Glutamatergic neuron (in vitro differentiated cells): ENCODE measurements at places on chromosomes 6 and 20. TPM values are rescaled to one million over a fixed set of nuclear protein-coding genes. Genes with fewer than 3 reads are reported as not detected.

DNA sequence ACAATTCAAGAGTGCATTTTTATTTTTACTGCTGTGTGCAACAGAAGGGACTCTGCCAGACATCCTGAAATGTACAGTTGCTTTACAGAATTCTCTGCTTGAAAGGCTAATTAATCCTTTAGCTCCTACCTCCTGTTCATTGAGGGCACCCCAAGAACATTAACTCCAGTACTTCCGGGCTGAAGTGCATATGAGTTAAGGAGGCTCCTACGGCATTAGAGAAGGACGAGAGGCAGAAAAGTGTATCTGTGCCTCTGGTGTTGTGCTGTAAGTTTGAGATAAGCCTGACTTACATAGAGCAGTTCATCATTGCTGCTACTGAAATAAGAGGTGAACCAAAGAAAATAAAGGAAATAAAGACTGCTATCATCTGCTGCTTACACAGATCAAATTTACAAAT lies 609.3 kb upstream of the ADGRB3 start:
- no peaks in the 10 kb centered on the region for H3K27me3 ChIP-seq
- H3K36me3 ChIP-seq, result no peaks in the 10 kb centered on the region
- no peak overlapping the region for H3K4me3 ChIP-seq
- DNase-seq, result no peak

- H3K4me3 ChIP-seq, result no peak overlapping the region
- no peak for DNase-seq
- no peaks in the 10 kb centered on the region for H3K36me3 ChIP-seq
- peaks cover 12% of the 10 kb centered on the region for H3K27me3 ChIP-seq
- no peak overlapping the region for H3K27ac ChIP-seq
Measured at GRCh38 chr6:124958759-124959354, 3.4 kb upstream of the RNF217 start.

The RPL10A gene
- 690 TPM for total RNA-seq

- DNase-seq, result no peak
- no peaks in the 10 kb centered on the region for H3K36me3 ChIP-seq
- no peak overlapping the region for H3K4me3 ChIP-seq
- H3K27ac ChIP-seq, result no peak overlapping the region
- H3K27me3 ChIP-seq, result peaks cover 2% of the 10 kb centered on the region
- peaks cover 7% of the 10 kb centered on the region for H3K4me1 ChIP-seq
Measured at GRCh38 chr20:5508044-5508443, 191.3 kb upstream of the PROKR2 start.

DNA sequence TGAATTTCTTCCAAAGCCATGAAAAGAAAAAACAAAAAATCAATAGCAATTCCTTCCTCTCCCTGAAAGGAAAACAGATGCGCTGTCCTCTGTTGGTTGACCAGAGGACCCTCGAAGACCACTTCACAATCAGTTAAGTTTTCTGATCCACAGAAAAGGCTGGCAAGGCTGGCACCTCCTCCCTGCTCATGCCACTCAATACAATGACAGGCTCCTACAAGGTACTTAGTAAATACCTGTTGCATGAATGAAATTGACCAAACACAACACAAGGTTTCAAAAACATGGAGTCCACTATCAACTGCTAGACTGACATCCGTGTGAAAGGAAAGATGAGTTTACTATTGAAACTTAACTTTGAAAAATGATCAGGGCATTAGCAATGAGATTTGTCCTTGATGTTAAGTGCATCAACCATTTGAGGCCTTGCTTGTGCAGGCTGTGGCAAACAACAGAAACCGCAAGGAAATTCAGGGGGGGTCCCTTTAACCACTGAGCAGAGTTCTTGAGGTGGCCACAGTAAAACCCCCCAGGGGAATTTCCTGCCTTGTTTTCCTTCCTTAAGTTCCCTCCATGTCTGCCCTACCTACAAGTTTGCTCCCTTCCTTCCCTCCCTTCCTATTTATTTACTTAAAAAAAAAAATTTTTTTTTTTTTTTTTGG lies 27.9 kb upstream of the RTF2 start:
- no peak for DNase-seq
- H3K36me3 ChIP-seq, result no peaks in the 10 kb centered on the region
- H3K27me3 ChIP-seq, result peaks cover 3% of the 10 kb centered on the region
- H3K4me3 ChIP-seq, result no peak overlapping the region

The CENPB gene
- total RNA-seq, result 47.1 TPM

DNA sequence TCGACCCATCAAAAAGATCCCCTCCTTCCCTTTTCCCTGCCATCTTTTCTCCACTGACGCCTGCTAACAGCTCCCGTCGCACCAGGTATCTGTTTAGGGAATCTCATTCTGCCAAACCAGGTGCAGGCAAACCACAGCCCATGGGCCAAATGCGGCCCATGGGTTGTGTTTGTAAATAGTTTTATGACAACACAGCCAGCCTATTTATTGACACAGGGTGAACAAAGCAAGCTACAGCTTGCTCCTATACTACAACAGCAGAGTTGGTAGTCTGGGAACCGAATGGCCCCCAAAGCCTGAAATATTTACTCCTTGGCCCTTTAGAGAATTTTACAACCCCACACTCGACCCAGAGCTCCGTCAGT lies 16.4 kb downstream of the NFATC2 start:
- peaks cover 6% of the 10 kb centered on the region for H3K27me3 ChIP-seq
- H3K4me3 ChIP-seq, result no peak overlapping the region
- H3K27ac ChIP-seq, result no peak overlapping the region

GRCh38 chr6:32689531-32690501 lies 23.4 kb upstream of the HLA-DQB1 start:
- no peak overlapping the region for H3K4me3 ChIP-seq
- H3K4me1 ChIP-seq, result no peaks in the 10 kb centered on the region
- DNase-seq, result no peak

GRCh38 chr6:74458536-74458935 lies 747.3 kb downstream of the COL12A1 start:
- H3K27me3 ChIP-seq, result no peaks in the 10 kb centered on the region
- no peak for DNase-seq

The BTNL2 gene
- total RNA-seq, result not detected

GRCh38 chr6:147738516-147739162 lies 230.1 kb downstream of the SAMD5 start:
- no peak overlapping the region for H3K4me3 ChIP-seq
- H3K4me1 ChIP-seq, result peaks cover 15% of the 10 kb centered on the region
- H3K36me3 ChIP-seq, result no peaks in the 10 kb centered on the region
- DNase-seq, result no peak
- H3K27ac ChIP-seq, result no peak overlapping the region

DNA sequence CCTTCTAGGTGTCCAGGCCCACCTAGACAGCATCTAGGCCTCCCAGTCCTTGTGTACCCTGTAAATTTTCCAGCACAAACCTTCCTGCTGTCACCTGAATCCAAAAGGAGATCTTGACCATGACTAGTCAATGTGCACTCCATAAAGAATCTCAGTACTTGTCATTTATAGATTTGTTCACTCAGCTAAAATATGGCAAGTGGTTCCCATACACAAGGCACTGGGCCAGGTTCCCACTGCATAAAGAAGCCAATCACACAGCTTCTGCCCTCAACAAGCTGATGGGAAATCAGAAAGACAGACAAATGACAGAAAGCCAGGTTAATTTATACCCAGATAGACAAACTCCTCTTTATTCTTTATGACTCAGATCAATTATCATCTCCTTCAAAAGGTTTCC lies 526.8 kb downstream of the CD83 start:
- H3K27me3 ChIP-seq, result peaks cover 2% of the 10 kb centered on the region
- no peak for DNase-seq
- H3K36me3 ChIP-seq, result peaks cover 5% of the 10 kb centered on the region
- H3K4me1 ChIP-seq, result peaks cover 18% of the 10 kb centered on the region
- H3K4me3 ChIP-seq, result no peak overlapping the region

DNA sequence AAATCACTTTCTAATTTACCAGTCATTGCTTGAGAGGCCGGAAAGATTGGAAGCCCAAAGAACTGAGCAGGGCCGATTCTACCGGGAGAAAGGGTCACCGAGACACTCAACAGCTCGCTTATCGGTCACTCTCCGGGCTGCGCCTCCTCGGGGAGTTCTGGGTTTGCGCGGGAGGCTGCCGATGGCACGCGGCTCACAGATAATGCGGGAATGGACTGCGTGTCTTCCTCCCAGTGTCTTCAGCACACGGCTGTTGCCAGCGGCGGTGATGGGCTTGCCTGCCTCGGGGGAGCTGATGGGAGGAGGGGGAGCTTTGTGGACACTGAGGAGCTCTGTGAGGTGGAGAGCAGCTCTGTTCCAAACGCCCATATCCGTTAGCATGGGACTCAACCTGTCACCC lies 314.6 kb downstream of the CDH4 start:
- no peak overlapping the region for H3K27ac ChIP-seq
- DNase-seq, result no peak
- peaks cover 8% of the 10 kb centered on the region for H3K36me3 ChIP-seq
- H3K27me3 ChIP-seq, result peaks cover 2% of the 10 kb centered on the region
- H3K4me3 ChIP-seq, result no peak overlapping the region

The MTO1 gene
- total RNA-seq, result 26.6 TPM

DNA sequence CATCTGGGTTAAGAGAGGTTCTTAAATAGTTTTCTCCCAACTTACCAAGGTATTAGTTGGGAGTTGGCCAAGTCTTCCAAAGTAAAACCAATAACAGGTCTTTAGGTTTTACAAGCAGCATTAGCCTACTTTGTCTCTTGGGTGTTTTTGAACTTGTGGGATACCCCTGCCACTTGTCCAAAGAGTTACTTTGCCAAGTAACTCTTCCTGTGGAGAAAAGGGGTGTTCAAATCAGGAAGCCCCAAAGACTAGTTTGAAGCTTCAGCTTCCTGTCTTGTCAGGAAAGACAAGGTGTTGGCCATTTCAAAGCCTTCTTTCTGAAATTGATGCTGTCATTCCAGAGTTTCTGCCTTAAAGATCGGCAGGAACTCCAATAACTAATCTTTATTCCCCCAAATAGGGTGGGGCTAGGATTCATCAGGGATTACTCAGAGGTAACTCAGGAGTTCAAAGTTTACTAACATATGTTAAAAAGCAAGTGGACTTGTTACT lies 822 bp downstream of the RAB22A start:
- H3K36me3 ChIP-seq, result no peaks in the 10 kb centered on the region
- H3K27me3 ChIP-seq, result peaks cover 4% of the 10 kb centered on the region
- H3K27ac ChIP-seq, result peak overlapping the region; percentile 17
- H3K4me3 ChIP-seq, result peak overlapping the region; percentile 86
- DNase-seq, result no peak

- no peak overlapping the region for H3K27ac ChIP-seq
- H3K36me3 ChIP-seq, result no peaks in the 10 kb centered on the region
- no peak for DNase-seq
Measured at GRCh38 chr20:25044660-25045342, 13.1 kb downstream of the ACSS1 start.

DNA sequence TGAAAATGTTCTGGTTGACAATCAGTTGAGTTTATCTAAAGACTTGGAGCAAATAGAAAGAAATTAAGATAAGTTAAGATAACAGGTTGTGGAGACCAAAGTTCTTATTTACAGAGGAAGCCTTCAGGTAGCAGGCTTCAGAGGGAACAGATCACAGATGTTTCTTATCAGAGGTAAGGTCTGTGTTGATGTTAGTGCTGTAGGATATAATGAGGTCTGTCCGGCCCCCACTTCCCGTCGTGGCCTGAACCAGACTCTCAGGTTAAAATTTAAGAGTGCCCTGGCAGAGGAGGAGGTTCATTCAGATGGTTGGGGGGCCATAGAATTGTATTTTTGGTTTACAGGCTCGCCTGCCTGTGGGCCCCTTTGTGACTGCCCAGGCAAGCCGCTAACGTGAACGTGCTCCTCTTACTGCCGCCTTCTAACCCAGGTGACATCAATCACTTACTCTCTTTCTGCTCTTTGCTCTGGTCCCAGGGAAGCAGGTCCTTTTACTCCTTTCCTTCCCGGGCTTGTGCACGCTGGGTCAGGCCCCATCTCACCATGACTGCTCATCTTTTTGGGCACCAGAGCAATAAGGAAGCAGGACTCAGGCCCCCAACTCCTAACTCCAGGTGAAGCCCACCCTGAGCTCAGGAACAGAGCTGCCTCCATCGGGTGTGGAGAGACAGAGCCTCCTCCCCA lies 18.3 kb upstream of the UNC93A start:
- H3K27me3 ChIP-seq, result peaks cover 5% of the 10 kb centered on the region
- DNase-seq, result no peak
- no peaks in the 10 kb centered on the region for H3K36me3 ChIP-seq
- H3K4me1 ChIP-seq, result peaks cover 13% of the 10 kb centered on the region
- H3K4me3 ChIP-seq, result no peak overlapping the region

- no peaks in the 10 kb centered on the region for H3K27me3 ChIP-seq
- H3K4me1 ChIP-seq, result peaks cover 6% of the 10 kb centered on the region
- no peak overlapping the region for H3K4me3 ChIP-seq
- no peaks in the 10 kb centered on the region for H3K36me3 ChIP-seq
Measured at GRCh38 chr20:42790111-42790510, 399.6 kb downstream of the PTPRT start.

The BTN1A1 gene
- not detected for total RNA-seq

The CEP162 gene
- 15.7 TPM for total RNA-seq

The TUBB1 gene
- not detected for total RNA-seq

- DNase-seq, result no peak
- no peaks in the 10 kb centered on the region for H3K27me3 ChIP-seq
- no peak overlapping the region for H3K4me3 ChIP-seq
- H3K4me1 ChIP-seq, result no peaks in the 10 kb centered on the region
- no peak overlapping the region for H3K27ac ChIP-seq
Measured at GRCh38 chr6:110652520-110652919, 162.7 kb downstream of the CDK19 start.

DNA sequence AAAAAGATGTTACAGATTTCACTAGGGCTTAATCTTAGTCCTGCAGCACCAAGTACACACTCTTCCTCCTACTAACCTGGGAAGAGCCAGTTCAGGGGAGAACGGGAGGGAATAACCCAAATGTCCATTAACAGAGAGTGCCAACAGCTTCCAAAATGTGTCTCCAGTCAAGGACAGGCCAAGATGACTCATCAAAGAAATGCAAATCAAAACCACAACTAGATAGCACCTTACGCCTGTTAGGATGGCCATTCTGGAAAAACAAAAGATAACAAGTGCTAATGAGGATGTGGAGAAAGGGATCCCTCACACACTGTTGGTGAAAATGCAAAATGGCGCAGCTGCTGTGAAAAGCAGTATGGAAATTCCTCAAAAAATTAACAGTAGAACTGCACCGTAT lies 3.8 kb upstream of the MAS1L start:
- no peak overlapping the region for H3K4me3 ChIP-seq
- no peaks in the 10 kb centered on the region for H3K36me3 ChIP-seq
- no peak for DNase-seq
- no peaks in the 10 kb centered on the region for H3K4me1 ChIP-seq
- peaks cover 2% of the 10 kb centered on the region for H3K27me3 ChIP-seq

The BYSL gene
- 36.2 TPM for total RNA-seq

The THEMIS gene
- total RNA-seq, result not detected

- H3K4me1 ChIP-seq, result no peaks in the 10 kb centered on the region
- no peak for DNase-seq
- H3K36me3 ChIP-seq, result peaks cover 5% of the 10 kb centered on the region
- H3K27me3 ChIP-seq, result no peaks in the 10 kb centered on the region
- no peak overlapping the region for H3K27ac ChIP-seq
- no peak overlapping the region for H3K4me3 ChIP-seq
Measured at GRCh38 chr6:4635666-4636065, 140.5 kb upstream of the CDYL start.

- H3K36me3 ChIP-seq, result no peaks in the 10 kb centered on the region
- DNase-seq, result no peak
- no peaks in the 10 kb centered on the region for H3K27me3 ChIP-seq
Measured at GRCh38 chr6:142845143-142845571, 99.8 kb downstream of the HIVEP2 start.

The SYCP2L gene
- total RNA-seq, result 20.5 TPM

GRCh38 chr20:8144282-8145245 lies 12.5 kb downstream of the PLCB1 start:
- H3K36me3 ChIP-seq, result no peaks in the 10 kb centered on the region
- H3K27ac ChIP-seq, result no peak overlapping the region
- peaks cover 2% of the 10 kb centered on the region for H3K4me1 ChIP-seq
- DNase-seq, result no peak
- no peak overlapping the region for H3K4me3 ChIP-seq
- H3K27me3 ChIP-seq, result no peaks in the 10 kb centered on the region

The OR2H2 gene
- total RNA-seq, result not detected
